ENCODE measurements at places on chromosomes 5 and 9.

DNA sequence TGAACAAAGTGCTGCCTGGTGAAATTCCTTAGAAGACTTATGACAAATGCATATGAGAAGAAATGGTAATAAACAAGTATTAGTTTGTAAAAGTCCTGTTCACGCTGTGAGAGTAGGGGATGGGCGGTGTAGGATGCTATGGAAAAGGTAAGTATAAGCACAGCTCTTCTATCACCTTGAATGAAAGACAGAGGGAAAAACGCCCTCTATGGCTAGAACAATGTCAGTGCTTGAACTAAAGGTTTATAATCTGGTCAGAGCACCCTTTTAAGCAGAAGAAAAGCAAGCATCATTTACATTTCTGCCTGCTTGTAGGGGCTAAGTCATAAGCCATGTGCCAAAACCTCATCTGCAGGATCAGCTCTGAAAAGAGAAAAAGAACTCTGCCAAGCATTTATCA, 115.2 kb downstream of the LHFPL2 start:
- no peak for DNase-seq

- no peak for DNase-seq
These were observed 45.4 kb downstream of the PTBP3 start for GRCh38 chr9:112288029-112288428.

GRCh38 chr9:14831074-14831473, 79.2 kb downstream of the FREM1 start:
- no peak for DNase-seq

GRCh38 chr5:139869042-139869790, 73.6 kb downstream of the PSD2 start:
- DNase-seq = no peak

DNA sequence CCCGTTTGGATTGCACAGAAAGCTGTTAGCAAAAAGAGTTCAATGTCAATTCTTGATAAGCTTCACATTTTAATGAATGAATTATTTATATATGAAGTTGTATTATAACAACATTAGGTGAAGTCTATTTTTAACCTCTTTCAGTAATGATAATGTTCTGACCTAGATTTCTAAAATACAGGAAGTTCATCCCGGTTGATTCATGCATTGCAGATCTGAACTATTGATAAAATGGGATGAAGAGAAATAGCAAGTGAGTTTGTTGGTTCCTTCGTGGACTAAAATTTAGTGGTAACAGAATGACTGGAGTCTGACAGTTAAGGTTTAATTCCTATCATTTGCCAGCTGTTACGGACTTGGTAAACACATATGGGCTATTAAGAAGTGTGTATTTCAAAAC, 180.5 kb downstream of the PCSK1 start:
- no peak for DNase-seq

DNA sequence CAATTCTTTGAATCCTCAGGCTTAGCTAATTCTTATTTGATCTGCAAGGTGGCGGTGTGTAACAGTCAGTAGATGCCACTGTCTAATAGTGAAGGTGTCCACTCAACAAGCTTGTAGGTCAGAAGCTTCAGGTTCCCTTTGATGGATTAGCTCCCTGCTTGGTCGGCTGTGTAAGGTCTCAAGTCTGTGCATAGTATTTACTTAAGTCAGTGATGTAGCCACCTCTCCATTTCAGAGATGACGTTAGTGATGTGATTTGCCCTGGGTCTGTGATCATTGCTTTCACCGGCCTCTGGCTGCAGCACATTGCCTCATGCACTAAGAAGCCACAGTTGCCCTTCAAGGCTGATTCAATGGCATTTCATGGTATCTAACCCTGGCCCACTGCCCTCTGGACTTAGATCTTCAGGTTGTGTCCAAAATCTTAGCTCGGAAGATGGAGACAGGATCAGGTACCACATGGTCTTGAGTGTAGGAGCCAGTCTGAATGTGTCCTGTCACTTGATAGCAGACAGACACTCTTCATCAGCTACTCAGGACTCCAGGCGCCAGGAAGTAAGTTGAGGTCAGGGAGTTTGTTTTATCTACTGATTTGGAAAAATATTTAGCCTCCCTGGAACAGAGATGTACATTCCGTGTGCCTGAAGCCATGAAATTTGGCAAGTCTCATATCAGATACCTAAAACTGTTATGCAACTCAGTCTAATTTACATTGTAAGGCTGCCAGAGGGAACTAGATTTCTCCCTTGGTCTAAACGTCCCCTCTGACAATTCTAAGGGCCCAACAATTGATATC, 42.9 kb downstream of the SUB1 start:
- no peak for DNase-seq
